ENCODE measurements at places on chromosomes 3 and 15. TPM values are rescaled to one million over a fixed set of nuclear protein-coding genes. Genes with fewer than 3 reads are reported as not detected.
A peak's percentile ranks its signal among the peaks of the same experiment; 100 is the strongest.

The WDR49 gene
- total RNA-seq, result under 0.01 TPM

DNA sequence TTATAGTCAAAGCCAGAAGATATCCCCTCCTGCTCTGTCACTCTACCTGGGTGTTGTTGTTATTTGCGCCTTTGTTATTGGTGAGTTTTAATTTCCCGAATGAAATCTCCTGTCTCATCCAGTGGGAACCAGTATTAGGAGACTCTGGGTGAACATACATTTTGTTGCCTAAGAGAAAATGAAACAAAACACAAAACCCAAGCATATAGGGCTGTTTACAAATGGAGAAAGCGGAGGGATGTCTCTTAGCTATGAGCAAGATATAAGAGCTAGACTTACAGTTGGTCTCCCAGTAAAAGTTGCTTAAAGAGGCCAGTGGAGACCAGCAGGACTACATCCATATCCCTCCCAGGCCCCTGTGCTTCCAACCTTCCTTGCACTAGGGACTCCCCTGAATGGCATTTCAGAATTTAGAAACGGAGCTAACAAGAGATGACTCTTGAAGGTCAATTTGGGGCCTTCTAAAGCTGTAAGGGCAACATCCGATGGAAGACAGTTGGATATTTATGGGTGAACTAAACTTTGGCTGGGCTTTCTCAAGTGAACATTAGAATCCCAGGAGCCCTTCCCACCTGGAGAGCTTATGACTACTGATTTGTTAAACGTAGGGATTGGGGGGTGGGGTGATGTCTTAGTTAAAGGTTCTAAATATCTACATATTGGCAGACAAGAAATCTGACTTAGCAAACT is 2.7 kb downstream of the EOMES start:
- no peak for DNase-seq

GRCh38 chr15:27592036-27592760 is 506.9 kb downstream of the OCA2 start:
- no peak for DNase-seq

The NCKIPSD gene
- 17.7 TPM for total RNA-seq

The XCR1 gene
- total RNA-seq, result not detected

- peak; percentile 84 for DNase-seq
Observed at GRCh38 chr3:157533298-157534070, 30.3 kb upstream of the VEPH1 start.

DNA sequence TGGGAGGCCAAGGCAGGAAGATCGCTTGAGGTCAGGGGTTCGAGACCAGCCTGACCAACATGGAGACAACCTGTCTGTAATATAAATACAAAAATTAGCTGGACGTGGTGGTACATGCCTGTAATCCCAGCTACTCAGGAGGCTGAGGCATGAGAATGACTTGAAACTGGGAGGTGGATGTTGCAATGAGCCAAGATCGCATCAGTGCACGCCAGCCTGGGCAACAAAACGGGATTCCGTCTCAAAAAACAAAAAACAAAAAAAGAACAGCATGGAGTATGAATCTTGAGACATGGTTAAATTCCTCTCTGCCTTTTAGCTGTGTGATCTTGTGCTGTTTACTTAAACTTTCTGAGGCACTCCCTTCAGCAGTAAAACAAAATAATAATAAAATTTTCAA is 244.9 kb downstream of the FGF12 start:
- DNase-seq, result no peak

DNA sequence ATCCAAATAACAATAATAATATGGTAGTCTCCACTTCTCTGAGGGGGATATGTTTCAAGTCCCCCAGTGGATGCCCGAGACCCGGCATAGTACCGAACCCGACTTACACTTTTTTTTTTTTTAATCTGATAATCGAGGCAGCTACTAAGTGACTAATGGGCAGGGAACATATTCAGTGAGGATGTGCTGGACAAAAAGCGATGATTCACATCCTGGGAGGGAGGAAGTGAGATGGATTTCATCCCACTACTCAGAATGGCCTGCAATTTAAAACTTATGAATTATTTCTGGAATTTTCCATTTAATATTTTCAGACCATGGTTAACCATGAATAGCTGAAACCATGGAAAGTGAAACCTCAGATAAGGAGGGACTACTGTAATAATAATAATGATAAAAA is 49.5 kb upstream of the SELENOK start:
- DNase-seq, result no peak

The NOX5 gene
- total RNA-seq, result 0.36 TPM

Data from osteoblast (primary cell).